ENCODE measurements at places on chromosomes 16 and 17.

DNA sequence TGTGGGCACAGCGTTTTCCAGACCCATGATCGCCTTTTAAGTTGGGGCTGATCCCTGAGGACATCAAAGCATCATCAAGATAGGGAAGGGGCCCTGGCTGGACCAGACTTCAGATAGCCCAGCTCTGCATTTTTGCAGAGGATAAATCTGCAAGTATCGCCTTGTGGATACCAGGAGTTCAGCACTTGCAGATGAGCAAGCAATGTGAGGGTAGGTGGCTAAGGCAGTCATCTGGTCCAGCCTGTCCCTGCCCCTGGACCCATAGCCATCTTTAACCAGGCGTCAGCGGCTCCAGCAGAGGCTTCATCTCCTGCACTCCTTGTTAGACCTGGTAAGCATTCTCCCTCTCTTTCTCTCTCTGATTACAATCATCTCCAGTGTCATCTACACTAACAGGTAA is 9.0 kb upstream of the MRPS23 start:
- no peak for DNase-seq

DNA sequence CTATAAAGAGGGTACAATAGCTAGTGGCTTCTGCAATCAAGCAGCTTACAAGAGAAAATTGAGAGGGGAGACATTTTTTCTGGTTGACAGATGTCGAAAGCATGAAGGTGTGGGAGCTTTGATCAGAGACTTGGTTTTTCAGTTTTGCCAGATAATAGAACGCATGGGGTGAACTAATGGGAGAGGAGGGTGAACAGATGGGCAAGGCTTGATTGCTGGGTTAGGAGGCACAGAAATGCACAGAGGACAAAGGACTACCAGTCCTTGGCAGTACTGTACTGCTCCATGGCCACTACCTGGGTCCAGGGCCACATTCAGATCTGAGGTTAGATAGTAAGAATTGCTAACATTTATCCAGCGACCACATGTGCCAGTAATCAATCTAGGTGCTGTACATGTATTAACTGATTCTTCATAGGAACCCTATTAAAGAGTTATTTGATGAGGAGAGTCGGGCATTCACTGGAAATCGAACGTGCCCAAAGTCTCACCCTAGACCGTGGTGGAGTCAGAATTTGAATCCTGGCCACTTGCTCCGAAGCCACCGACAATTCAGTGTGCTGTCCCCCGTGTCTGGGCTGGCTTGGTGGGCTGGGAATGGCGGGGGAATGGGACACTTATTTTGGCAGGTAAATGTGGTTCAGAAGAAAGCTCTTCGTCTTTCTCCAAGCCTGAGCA is 873 bp upstream of the KSR1 start:
- no peak for DNase-seq

DNA sequence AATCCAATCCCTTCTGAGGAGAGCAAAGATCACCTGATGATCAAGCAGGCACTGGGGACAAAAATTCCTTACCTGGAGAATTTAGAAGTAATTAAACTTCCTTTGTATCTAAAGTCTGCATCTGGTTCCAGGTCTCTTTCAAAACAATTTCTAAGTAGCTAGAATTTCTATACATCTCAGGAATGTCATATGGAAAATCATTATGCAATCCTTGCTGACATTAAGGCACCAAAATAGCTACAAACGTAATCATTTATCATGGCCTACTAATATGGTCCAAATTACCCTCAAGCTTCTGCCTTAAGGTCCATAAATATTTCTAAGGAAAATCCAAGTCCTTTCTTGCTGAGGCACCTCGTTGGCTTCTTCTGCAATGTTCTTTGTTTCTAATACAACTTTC is 32.9 kb upstream of the YPEL2 start:
- no peak for DNase-seq

DNA sequence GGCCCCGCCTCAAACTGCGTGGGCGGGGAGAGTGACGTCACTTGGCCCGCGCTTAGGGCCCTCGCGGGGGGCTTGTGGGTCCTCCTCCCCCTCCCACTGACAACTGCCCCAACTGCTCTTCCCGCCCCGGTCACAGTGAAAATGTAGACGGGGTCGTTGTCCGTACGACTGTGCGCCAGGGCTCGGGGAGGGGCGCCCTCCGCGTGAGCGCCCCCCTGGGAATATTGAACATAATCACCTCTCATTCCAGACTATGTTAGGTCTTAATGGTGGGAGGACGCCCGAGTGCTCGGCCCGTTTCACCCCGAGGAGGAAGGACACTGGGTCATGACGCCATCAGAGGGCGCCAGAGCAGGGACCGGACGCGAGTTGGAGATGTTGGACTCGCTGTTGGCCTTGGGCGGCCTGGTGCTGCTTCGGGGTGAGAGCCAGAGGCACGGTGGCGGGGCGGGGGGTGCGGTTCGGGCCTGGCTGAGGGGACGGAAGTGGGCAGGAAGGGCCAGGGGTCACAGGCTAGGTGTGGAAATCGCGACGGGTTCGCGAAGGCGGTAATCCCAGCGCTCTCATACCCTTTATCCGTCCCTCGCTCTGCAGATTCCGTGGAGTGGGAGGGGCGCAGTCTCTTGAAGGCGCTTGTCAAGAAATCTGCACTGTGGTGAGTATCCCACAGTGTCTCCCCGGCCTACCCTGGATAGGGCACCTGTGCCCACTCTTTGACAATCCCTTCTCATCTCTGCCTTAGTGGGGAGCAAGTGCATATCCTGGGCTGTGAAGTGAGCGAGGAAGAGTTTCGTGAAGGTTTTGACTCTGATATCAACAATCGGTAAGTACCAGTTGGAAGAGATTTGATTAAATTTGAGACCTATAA is at the start of gene ELP5:
TSS of gene ELP5 (plus strand) at position 40 of the 868 bp plus-strand sequence. CDS start at position 376, 336 bp downstream.
- DNase-seq, result peak; percentile 62

DNA sequence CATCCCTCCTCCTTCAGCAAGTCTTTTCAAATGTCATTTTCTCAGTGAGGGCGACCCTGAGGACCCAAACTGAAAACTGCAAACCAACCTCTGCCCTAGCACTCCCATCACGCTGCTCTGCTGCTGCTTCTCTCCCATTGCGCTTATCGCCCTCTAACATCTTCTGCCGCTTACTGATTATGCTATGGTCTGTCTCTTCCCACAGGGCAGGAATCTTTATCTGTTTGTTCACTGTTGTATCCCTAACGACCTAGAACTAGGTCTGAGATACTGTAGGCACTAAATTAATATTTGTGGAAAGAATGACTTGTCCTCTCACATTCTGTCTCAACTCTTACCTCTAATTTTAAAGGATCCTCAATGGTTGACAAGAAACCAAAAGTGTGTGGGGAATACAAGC is 12.5 kb downstream of the ZSCAN32 start:
- no peak for DNase-seq

- no peak for DNase-seq
These were observed 240.5 kb downstream of the GSG1L start for GRCh38 chr16:27822996-27823395.

GRCh38 chr16:50121721-50122445 is 31.2 kb upstream of the TENT4B start:
- no peak for DNase-seq

DNA sequence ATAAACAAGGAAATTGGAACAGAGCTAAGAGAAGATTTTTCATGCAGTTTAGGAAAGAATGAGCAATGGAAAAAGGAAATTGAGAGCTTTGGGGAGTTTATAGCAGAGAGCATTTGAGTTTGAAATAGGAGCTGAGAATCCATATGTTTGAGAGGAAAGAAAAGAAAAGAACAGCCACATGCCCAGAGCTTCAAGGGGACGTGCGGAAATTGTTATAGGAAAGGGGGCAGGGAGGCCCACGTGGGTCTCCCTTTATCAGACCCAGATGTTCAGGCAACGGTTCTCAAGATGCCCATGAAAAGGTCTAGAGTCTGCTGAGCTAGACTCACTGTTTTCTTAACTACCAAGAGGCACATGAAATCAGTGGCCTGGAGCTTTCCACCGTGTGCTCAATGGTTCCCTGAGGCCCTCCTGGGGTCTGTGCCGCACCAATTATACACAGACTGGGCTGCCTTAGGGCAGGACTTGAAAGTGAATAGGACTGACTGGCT is 31.2 kb downstream of the CHD9 start:
- DNase-seq, result no peak

GRCh38 chr17:76384222-76384986 is at the start of gene SPHK1:
TSS of gene SPHK1 (plus strand) at chr17:76384609. CDS start at chr17:76385645, 1,036 bp downstream.
- DNase-seq, result no peak

- no peak for DNase-seq
These were observed 21.0 kb upstream of the TNS4 start for GRCh38 chr17:40522250-40522960.

GRCh38 chr16:58699151-58699550 is 14.6 kb upstream of the SLC38A7 start:
- no peak for DNase-seq

- DNase-seq, result no peak
These were observed 5.7 kb upstream of the LPO start for GRCh38 chr17:58232707-58233156.

- DNase-seq, result no peak
These were observed 39.9 kb upstream of the STH start for GRCh38 chr17:45958994-45959665.

GRCh38 chr17:17749921-17750320 is 68.7 kb downstream of the RAI1 start:
- no peak for DNase-seq

GRCh38 chr16:85929259-85929721 is 30.3 kb downstream of the IRF8 start:
- DNase-seq, result no peak

DNA sequence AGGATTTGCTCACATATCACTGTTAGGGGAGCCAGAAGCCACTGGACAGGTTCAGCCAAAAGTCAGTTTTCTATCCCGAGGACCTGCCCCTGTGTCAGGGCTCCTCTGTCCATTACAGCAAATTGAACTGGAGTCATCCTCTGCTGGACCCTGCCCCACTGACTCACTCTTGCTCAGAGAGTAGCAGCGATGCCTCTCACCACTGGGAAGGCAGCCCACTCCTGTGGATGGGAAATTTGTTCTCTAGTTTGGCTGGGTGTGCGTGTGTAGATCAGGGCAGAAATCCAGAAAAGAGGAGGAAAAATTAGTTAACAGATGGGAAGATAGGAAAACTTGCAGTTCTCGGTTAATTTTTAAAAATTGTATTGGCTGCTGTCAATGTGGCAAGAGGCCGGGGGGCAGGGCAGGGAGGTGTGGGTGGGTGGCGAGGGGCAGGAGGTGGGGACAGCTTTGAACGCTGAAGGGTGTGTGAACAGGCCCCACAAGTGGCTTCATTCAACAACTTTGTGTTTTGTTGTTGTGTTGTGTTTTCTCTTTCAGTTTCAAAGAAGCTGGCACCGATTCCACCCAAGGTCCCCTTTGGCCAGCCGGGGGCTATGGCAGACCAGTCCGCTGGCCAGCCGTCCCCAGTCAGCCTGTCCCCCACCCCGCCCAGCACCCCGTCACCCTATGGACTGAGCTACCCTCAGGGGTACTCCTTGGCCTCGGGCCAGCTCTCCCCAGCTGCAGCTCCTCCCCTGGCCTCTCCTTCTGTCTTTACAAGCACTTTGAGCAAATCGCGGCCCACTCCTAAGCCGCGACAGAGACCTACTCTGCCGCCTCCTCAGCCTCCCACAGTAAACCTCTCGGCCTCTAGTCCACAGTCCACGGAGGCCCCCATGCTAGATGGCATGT is 33.6 kb downstream of the ELAC2 start:
- DNase-seq, result no peak

- no peak for DNase-seq
These were observed 46.1 kb downstream of the RAB11FIP3 start for GRCh38 chr16:471353-472198.

DNA sequence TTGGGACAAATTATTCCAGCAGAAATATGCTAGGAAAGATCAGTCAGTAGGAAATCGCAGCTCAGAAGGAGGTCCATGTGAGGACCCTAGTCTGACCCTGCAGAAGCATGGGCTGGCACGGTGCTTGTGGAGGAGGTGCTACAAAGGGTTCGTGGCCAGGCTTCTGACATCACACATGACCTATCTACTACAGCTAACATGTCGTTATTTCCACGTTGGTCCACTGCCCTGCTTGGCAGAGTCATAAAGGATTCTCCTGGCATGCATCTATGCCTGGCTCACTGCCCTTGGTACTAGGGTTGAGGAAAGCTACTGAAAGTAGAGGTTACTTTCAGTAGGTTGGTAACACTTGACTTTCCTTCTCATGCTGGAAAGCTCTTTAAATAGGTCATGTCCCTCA is 118.1 kb upstream of the SHISA6 start:
- no peak for DNase-seq

DNA sequence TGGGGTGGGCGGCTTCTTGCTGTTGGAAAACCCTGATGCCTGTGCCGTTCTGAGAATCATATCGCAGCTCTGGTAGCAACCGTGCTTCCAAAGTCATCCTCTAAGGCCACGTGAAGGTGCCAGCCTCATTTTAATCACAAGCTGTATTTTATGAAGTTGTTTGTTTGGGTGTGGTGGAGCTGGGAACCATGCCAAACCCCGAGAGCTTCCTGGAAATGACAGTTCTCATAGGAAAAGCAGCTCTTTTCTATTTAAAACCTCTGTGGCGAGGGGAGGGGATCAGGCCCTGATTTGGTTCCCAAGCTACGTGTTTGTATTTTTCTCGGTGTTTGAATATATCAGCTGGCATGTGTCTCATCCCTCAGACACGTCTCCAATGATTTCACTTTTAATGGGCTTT is 21.7 kb downstream of the KNOP1 start:
- DNase-seq, result peak; percentile 72

DNA sequence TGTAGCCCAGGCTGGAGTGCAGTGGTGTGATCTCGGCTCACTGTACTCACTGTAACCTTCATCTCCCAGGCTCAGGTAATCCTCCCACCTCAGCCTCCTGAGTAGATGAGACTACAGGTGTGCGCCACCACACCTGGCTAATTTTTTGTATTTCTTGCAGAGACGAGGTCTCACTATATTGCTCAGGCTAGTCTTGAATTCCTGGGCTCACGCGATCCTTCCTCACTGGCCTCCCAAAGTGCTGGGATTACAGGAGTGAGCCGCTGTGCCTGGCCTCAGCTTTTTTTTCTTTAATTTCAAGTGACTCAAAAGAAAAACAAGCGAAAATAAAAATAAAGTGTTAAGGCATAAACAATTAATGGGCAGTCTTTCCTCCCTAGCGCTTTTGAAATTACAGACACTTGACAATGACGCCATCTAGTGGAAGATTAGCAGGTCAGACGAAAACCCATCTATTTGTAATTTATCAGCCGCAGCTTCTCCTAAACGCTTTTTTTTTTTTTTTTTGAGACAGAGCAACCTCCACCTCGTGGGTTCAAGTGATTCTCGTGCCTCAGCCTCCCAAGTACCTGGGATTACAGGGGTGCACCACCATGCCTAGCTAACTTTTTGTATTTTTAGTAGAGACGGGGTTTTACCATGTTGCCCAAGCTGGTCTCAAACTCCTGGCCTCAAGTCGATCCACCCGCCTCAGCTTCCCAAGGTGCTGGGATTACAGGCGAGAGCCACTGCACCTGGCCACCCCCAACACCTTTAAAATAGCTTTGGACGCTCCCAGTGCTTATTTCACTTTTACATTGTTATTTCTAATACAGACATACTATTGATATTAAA is 28.1 kb upstream of the PECAM1 start:
- peak; percentile 22 for DNase-seq

- DNase-seq, result no peak
These were observed 1.4 kb upstream of the NBR1 start for GRCh38 chr17:43169561-43170139.
